Hippocampal formation (tissue), 2 donors: ENCODE measurements at places on chromosomes 3 and 15.

- DNase-seq = no peak
These were observed 104.0 kb downstream of the SEMA5B start for GRCh38 chr3:122923611-122924010.

- no peak for DNase-seq
These were observed 36.8 kb upstream of the TBL1XR1 start for GRCh38 chr3:177234121-177234520.

DNA sequence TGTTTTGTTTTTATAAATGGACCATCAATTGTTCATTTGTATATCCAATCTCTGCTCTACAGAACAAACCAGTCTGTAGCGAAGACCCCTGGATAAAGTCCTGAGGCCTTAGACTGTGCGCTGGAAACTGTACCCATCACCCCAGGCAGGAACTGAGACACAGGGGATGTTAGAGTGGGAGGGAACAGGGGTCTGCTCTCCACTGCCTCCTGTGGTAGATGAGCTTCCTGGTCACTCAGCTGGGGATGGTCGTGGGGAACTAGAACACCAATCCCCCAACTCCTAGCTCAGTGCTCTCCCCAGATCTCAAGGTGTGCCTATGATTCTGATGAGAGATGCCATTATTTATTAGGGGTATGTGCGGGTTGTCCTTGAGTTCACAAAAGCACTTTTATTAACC lies 340.2 kb upstream of the IGF1R start:
- no peak for DNase-seq

DNA sequence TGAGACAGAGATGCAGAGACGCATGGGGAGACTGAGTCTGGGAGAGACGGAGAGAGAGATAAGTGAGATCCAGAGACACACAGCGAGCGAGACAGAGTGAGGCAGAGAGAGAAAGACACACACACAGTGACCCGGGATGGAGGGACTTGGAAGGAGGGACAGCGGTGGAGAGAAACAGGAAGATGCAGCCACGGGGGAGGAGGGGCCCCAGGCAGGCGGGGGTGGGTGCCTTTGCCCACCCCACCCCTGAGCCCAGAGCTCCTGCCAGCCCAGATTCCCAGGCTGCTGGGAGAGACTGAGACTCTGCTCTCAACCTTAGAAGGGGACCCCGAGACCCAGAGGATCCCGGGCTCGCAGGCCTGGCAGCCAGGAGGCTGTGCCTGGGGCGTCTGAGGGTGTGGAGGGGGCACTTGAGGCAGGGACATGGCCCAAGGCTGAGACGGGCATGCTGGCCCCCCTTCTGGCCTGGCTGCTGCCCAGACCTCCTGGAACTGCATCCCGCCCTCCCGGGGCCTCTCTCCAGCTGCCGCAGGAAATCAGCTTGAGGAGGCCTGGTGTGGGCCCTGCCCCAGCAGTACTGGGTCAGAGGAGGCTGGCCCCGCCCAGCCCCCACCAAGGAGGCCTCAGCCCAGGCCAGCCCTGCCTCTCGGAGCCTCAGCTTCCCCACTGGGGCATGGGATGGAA lies 18.1 kb downstream of the H1-8 start:
- no peak for DNase-seq

GRCh38 chr3:196335503-196335948 lies 2.7 kb downstream of the TM4SF19 start:
- DNase-seq = no peak

- no peak for DNase-seq
These were observed 94.3 kb downstream of the OXNAD1 start for GRCh38 chr3:16359331-16359730.

DNA sequence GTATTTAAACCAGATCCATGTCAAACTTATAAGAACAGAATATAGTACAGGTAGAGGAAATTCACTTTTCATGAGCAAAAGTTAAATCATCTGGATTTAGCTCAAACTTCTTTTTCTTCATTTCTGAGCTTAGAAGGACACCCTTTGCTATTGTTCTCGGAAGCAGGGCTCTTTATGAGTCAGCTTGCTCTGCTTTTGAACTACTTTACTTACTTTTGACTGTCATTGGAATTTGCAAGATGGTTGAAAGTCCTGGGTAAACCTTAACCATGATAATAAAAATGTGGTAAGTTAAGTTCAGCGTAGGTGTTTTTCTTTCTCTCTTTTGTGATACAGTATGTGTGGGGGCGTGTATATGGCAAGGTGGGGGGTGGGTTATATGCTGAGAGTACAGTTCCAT lies 312.7 kb upstream of the DPH6 start:
- DNase-seq = no peak

DNA sequence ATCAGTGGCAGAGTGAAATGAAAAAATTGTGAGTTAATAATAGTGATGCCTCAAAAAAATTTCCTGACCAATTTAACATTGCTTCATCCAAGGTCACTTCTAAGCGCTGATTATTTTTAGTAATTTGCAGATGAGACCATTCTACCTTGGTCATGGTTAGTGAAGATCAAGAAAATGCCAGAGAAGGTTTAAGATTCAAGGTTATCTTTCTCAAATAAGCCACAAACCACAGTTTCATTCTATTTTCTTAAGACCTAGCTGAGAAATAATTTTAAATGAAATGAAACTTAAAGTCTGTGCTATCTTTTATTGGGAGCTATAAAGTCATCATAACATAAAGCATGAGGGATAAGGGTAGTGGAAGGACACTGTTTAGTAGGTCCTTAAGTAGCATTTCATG lies 353.9 kb upstream of the NAALADL2 start:
- no peak for DNase-seq

- DNase-seq = no peak
These were observed 53.0 kb upstream of the MME start for GRCh38 chr3:155026999-155027591.

- DNase-seq = no peak
These were observed 45.6 kb downstream of the TLE3 start for GRCh38 chr15:70051948-70052633.

- DNase-seq = no peak
These were observed 249.7 kb upstream of the TTC14 start for GRCh38 chr3:180352261-180352660.

GRCh38 chr3:195466251-195466650 lies 23.4 kb upstream of the ACAP2 start:
- DNase-seq = no peak

- DNase-seq = no peak
These were observed 3.2 kb downstream of the CNBP start for GRCh38 chr3:129180461-129180860.

- no peak for DNase-seq
These were observed 70.1 kb upstream of the MEF2A start for GRCh38 chr15:99495430-99496301.

DNA sequence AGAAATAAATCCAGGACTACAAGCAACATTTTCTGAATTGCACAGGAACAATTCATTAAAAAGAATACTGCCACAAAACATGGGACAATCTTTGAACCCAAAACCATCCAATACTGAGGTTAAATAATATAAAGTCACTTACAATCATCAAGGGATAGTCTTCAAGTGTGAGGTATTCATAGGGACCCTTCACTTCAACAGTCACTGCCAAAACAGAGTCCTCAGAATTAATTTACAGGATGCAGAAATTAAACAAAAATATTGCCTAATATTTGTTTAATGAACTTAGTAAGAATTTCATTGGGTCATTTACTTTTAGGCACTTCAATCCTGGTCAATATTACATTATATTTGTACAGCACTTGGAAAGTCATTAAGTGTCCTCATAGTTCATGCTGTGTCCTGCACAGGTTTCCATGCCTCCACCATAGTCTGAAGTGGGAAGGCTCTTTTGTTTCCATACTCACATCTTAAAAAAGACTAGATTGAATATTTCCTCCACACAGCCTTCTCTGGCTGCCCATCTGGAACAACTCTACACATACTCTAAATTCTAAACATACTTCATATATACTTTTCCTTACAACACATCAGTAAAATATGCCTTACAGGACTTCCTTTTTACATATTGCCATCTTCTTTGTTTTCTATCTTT lies 31.6 kb upstream of the VPS39 start:
- no peak for DNase-seq

DNA sequence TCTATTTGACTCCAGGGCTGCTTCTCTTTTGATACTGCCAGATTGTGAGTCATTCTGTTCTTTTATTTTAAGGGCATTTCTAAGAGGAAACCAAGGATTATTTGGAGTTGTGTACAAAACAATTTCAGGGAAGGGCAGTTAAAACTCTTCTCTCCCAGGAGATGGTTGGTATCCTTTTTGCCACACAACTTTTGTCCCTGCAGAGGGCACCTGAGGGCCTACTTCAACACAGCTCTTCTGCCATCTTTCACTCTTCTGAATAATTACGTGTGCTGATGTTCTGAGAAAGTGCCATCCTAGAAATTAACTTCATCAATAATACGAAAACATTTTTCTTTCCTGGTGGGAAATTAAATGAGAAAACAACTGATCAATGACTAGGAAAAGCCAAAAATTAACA lies 75.7 kb upstream of the GADL1 start:
- DNase-seq = no peak

- DNase-seq = no peak
These were observed 19.5 kb downstream of the TKT start for GRCh38 chr3:53236112-53236841.
